Hepatocyte (in vitro differentiated cells): ENCODE measurements at places on chromosomes 16 and 17. TPM values are rescaled to one million over a fixed set of nuclear protein-coding genes. Genes with fewer than 3 reads are reported as not detected.
A peak's percentile ranks its signal among the peaks of the same experiment; 100 is the strongest.

DNA sequence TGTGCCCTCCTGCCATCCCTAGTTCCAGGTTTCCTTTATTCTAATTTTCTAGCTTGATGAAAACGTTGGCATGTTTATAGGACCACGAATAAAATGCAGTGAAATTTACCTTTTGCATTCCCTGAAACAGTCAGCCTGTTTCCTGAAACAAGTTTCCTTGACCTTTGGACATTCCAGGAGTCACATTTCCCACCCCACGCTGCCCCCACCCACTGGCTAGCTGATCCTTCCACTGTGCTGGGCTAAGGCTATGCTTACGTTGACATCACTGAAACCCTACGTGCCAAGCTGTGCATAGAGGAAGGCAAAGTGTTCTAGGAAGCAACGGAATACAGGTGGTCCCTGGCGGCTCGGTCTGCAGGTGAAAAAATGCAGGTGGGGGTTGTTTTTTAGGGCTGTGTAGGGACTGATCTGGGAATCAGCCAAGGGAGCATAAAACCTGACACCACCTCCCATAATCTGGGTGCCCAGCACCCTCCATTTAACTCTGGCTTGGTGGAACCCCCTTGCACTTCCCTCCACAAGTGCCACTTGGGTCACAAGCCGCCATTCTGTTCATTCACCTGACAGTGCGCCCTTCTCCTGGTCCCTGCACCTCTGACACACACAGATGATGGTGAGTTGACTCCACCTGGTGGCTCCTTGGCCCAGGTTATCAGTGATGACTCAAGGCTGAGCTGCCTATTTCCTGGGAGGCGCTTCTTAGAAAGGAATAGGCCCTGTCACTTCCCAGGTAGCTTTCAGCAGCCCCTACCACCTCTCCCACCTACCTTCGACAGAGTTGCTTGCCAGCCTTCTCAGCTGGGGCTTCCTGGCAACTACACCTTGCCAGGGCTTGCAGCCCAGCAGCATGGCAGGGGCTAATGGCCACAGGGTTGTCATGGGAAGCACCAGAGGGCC, 83.7 kb downstream of the N4BP1 start:
- DNase-seq, result peak; percentile 84

- DNase-seq, result peak; percentile 78
Observed at GRCh38 chr16:19559242-19559910, 3.9 kb downstream of the VPS35L start.

RASD1 gene
- 23.5 and 24.0 TPM in 2 replicates for total RNA-seq

- DNase-seq, result no peak
Observed at GRCh38 chr16:83068686-83069085, 441.9 kb downstream of the CDH13 start.

GRCh38 chr16:23514381-23515152, 4.3 kb upstream of the GGA2 start:
- no peak for DNase-seq

DNA sequence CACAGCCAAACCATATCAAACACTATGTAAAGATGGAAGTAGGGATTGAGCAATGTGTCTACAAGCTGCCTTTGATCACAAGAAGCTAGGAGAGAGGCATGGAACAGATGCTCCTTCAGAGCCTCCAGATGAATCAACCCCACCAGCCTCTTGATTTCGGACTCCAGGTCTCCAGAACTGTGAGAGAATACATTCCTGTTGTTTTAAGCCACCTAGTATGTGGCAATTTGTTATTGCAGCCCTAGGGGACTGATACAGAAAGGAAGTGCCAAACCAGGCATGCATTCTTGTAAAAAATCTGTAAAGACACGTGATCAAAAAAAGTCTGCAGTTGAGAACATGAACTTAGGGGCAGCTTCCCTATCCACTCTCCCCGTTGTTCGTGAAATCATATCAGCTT, 91.1 kb downstream of the C17orf67 start:
- no peak for DNase-seq

SEZ6L2 gene
- 18.0 and 36.1 TPM in 2 replicates for total RNA-seq

GRCh38 chr16:88460496-88461330, 7.6 kb downstream of the ZFPM1 start:
- peak; percentile 32 for DNase-seq

DNA sequence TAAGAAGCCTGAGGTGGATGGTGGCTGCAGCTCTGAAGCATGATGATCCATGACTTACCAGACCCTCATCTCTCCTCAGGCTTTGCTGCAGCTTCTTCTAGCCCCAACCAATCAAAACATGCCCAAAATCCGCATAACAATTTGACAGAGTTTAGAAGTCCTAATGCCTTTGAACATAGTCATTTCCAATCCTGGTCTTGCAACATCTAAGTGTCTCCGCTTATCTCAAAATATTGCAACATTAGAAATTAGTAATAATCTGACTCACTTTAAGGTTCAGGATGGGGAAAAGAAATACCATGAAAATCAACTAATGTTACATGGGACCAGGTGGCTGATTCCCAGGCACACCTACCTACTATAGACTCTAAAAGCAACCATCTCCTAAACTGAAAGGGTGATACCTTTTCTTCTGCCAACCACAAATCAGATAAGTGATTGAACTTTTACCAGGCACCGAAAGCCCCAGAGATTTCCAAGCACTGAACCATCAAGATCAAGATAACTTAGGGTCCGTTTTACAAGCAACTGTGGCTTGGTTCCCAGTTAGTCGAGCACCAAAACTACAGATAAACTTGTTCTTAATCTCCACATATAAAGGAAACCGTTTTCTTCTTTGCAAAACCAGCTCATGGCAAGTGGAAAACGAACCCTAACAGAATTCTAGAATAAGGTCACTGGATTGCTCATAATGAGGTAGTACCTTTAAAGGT, 14.0 kb downstream of the ERN1 start:
- no peak for DNase-seq

- no peak for DNase-seq
Observed at GRCh38 chr16:87963400-87963799, 12.2 kb downstream of the BANP start.

SPECC1 gene
- 45.1 and 57.5 TPM in 2 replicates for total RNA-seq

- DNase-seq, result no peak
Observed at GRCh38 chr16:49581630-49582298, 208.2 kb downstream of the C16orf78 start.

RCVRN gene
- total RNA-seq, result 0.07 TPM in 1 of 2 replicates, not detected in the other

DNA sequence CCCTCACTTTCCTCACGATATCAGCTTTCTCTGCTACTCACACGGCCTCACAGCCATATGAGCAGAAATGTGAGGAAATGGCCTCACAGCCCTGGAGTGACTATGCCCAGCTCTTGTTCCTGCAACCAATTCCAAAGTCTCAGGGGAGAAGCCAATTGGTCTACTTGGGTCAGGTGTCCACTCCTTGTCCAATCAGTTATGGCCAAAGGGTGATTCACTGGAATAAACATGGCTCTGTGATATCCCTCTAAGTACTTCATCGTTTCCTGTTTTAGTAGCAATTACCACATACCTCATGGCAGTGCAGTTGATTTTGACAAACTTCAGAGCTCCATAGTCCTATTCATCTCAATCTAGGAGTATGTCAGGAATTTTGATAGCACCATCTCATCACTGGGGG, 195.4 kb downstream of the KATNIP start:
- no peak for DNase-seq

GRCh38 chr16:82236875-82237274, 66.9 kb upstream of the MPHOSPH6 start:
- no peak for DNase-seq

IRX5 gene
- 3.2 and 5.3 TPM in 2 replicates for total RNA-seq

- no peak for DNase-seq
Observed at GRCh38 chr16:10646581-10647263, 48.0 kb downstream of the TEKT5 start.

CPNE2 gene
- total RNA-seq, result 13.2 and 15.6 TPM in 2 replicates

KRT24 gene
- total RNA-seq, result 0.92 and 1.5 TPM in 2 replicates

DNA sequence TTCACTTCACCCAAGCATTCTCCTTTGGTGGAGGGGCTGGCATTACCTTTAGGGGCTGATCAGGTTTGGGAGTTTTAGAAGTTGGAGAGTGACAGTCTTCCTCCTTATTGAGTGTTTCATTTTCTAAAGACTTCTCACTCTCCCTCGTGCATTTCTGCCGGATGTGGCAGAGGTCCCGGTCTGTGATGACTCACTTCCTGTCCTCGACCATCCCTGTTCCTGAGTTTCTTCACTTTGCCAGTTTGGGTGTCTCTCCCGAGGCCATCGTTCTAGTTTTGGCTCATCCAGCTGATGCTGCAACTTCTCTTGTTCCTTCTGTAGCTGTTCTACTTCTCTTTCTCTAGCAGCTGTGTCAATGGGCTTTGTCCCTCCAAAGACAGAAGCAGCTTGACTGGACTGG, 104.3 kb downstream of the PHKB start:
- no peak for DNase-seq

- peak; percentile 66 for DNase-seq
Observed at GRCh38 chr17:59963738-59964481, 630 bp downstream of the RNFT1 start.

DNA sequence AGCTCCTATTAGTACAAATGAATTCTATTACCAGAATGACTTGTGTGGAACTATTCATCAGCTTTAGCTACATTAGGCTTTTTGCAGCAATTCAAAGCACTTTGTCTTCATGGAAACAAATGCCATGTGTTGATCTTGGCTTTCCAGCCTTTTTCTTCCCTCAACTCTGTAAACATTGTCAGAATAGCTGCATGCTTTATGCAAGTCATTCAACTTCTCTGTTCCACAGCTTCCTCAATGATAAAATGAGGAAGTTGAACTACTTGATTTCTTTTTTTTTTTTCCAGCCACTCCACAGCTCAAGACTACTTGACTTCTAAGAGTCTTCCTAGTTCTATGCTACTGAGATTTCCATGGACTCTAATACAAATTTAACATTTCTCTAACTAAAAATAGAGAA, 41.1 kb downstream of the KIAA0753 start:
- DNase-seq, result no peak

- DNase-seq, result no peak
Observed at GRCh38 chr16:49724774-49725173, 131.1 kb downstream of the ZNF423 start.

GRCh38 chr17:82015311-82015971, 7.2 kb downstream of the CENPX start:
- no peak for DNase-seq

GP2 gene
- 14.7 and 24.8 TPM in 2 replicates for total RNA-seq

TBCD gene
- total RNA-seq, result 24.5 and 34.4 TPM in 2 replicates
